GM23248 (cell line): ENCODE measurements at places on chromosomes 1 and 21. TPM values are rescaled to one million over a fixed set of nuclear protein-coding genes. Genes with fewer than 3 reads are reported as not detected.

DNA sequence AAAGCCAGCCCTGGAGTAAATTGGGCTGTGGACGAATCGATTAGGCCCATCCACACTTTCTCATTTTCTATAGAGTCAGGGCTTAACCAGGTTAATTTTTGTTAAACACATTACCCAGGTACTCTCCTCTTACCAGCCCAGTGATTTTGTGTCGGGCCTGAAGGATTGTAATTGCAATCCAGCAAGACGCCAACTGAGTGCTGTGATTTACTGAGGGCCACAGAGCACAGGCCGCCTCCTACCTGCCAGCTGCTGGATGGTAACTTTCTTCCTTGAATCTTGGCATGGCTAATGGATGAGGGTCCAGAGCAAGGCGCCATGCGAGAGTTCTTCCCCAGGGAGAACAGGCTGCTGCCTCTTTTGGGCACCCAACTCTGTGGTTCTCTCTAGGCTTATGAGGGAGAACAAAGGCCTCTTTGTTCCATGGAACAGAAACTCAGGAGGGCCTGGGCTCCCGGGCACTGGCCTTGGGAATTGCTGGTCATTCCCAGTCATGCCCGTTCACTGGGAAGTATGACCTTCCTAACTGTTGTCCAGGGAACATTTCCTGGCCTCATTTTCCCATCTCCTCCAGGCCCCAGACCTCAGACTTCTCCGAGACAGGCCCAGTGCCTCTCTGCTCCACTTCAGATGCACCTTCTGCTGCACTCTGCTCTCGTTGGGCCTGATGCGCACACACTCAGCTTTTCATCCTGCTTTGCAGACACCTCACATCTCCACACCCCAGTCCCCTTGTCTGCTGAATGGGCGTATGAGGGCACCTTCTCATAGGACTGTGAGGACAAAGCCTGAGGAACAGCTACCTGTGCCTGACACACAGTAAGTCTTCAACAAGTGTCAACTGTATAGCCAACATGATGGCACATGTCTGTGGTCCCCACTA is 57.3 kb downstream of the SYF2 start:
- H3K36me3 ChIP-seq: no peaks in the 10 kb centered on the region
- no peaks in the 10 kb centered on the region for H3K27me3 ChIP-seq
- no peaks in the 10 kb centered on the region for H3K4me1 ChIP-seq
- no peak overlapping the region for H3K27ac ChIP-seq

GRCh38 chr1:117821382-117821755 is 108.1 kb downstream of the GDAP2 start:
- H3K4me1 ChIP-seq: peaks cover 38% of the 10 kb centered on the region
- H3K36me3 ChIP-seq: no peaks in the 10 kb centered on the region
- no peak overlapping the region for H3K4me3 ChIP-seq
- no peak for DNase-seq

DNA sequence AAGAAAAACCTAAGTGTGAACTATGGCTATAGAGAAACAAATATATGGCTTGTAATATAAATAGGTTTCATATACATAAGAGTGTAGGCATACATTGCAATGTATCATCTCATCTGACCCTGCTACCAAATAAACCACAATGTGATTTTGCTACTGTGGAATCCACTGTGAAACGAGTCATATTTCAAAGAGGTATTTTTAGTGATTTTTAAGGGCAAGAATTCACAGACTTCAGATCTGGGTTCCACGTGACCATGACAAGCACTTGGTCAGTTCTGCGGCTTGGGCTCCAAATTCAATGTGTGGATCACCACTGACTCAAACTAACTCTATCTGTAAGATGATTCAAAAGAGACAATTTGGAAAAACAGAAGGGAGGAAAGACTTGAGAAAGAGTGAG is 147.0 kb upstream of the ERG start:
- peaks cover 22% of the 10 kb centered on the region for H3K4me1 ChIP-seq
- peak overlapping the region; percentile 82 for H3K27ac ChIP-seq

- peak overlapping the region; percentile 74 for H3K4me3 ChIP-seq
- H3K36me3 ChIP-seq: no peaks in the 10 kb centered on the region
- H3K4me1 ChIP-seq: peaks cover 76% of the 10 kb centered on the region
- DNase-seq: peak; percentile 45
Measured at GRCh38 chr1:153543736-153544135, 1.9 kb downstream of the S100A4 start.

- peaks cover 9% of the 10 kb centered on the region for H3K4me1 ChIP-seq
- DNase-seq: peak; percentile 53
- no peak overlapping the region for H3K27ac ChIP-seq
- H3K36me3 ChIP-seq: no peaks in the 10 kb centered on the region
- no peak overlapping the region for H3K4me3 ChIP-seq
- no peaks in the 10 kb centered on the region for H3K27me3 ChIP-seq
Measured at GRCh38 chr1:48761411-48761810, 15.3 kb downstream of the BEND5 start.

GRCh38 chr21:43370888-43371570 is 55.9 kb downstream of the SIK1 start:
- peaks cover 14% of the 10 kb centered on the region for H3K4me1 ChIP-seq
- no peak for DNase-seq
- no peaks in the 10 kb centered on the region for H3K27me3 ChIP-seq
- H3K27ac ChIP-seq: no peak overlapping the region
- no peaks in the 10 kb centered on the region for H3K36me3 ChIP-seq

DNA sequence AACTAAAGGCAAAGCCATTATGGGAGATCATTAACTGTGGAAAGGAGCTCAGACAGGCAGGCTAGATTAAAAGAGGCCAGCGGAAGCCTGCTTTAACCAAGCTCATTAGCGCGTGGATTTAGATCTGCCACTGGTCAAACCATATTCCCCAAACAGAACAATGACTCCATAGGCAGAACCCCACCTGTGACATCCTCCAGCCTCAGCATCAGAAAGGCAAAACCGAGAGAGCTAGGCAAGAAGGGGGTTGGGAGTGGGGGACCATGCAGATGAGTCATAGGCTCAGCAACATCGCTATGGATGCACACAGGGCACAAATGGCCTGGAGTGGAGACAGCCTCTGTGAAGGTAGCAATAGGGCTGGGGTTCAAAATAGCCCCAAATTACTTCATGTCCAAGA is 20.6 kb downstream of the MKNK1 start:
- H3K27ac ChIP-seq: no peak overlapping the region
- no peak for DNase-seq
- no peaks in the 10 kb centered on the region for H3K27me3 ChIP-seq
- no peak overlapping the region for H3K4me3 ChIP-seq

DNA sequence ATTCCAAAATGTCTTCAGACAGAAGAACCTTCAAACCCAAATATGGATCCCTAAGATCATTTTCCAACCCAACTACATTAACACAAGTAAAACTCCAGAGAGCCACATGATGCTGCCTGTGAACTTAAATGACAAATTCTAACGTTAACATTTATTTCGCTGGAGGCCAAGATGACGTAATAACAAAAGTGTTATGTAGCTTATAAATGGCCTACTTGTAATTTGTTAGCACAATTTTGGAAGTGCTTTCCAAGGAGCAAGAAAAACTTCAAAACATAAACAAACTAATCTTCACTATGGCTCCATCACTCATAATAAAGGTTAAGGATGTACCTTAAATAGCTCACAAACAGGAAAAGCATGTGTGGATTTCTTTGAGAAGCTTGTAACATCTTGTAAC is 126.7 kb downstream of the HLCS start:
- H3K4me1 ChIP-seq: no peaks in the 10 kb centered on the region
- H3K27ac ChIP-seq: no peak overlapping the region
- H3K4me3 ChIP-seq: no peak overlapping the region
- H3K36me3 ChIP-seq: no peaks in the 10 kb centered on the region
- DNase-seq: no peak

GRCh38 chr21:46424039-46424591 is 34.6 kb upstream of the DIP2A start:
- peaks cover 6% of the 10 kb centered on the region; the same call in 1 of the 2 replicates for H3K36me3 ChIP-seq
- H3K4me3 ChIP-seq: no peak overlapping the region
- DNase-seq: no peak
- H3K4me1 ChIP-seq: no peaks in the 10 kb centered on the region
- no peak overlapping the region for H3K27ac ChIP-seq

DNA sequence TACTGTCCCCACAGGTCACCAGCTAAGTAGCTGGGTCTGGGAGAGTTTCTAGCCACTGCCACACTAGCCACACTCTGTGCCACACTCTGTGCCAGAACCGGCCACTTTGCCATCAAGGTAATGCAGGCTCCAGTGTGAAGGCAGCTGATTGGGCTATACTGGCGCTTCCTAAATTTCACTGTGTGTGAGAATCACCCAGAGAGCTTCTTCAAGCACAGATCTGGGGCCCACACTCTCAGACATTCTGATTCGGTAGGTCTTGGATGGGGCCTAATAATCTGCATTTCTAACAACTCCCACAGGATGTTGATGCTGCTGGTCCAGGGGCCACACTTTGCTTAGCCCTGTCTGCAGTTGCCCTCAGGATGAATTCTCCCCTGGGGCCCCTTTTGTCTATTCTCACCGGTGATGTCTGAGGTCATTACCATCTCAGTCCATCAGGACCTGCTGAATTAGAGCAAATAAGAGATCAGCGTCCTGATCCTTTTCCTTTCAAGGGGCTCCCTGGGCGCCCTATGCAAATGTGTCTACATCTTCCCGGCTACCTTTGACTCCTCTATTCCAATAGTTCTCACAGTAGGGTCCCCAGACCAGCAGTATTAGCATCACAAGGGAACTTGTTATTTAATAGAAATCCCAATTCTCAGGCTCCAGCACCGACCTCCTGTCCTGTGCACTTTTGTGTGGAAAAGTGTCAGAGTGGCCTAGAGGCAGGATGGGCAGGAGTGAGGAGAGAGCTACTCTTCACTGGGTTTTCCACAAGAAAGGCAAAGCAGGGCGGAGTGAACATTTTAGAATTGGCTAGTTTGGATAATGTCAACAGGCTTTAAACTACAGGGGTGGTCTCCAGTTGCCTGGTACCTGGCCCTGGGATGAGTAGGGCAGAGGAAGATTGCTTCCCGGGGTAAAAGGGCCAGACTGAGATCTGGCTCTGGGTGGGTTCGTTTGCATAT is 24.7 kb upstream of the LRRN2 start:
- H3K36me3 ChIP-seq: no peaks in the 10 kb centered on the region
- no peak for DNase-seq
- no peaks in the 10 kb centered on the region for H3K4me1 ChIP-seq
- no peak overlapping the region for H3K27ac ChIP-seq
- no peak overlapping the region for H3K4me3 ChIP-seq

GRCh38 chr1:220294846-220295301 is 22.6 kb upstream of the RAB3GAP2 start:
- H3K27me3 ChIP-seq: no peaks in the 10 kb centered on the region
- peak overlapping the region; percentile 29; the same call in 1 of the 2 replicates for H3K4me3 ChIP-seq
- H3K27ac ChIP-seq: peak overlapping the region; percentile 33

GRCh38 chr1:17729909-17730308 is 25.2 kb upstream of the ACTL8 start:
- no peak for DNase-seq
- H3K36me3 ChIP-seq: no peaks in the 10 kb centered on the region
- H3K4me1 ChIP-seq: peaks cover 6% of the 10 kb centered on the region; the same call in 1 of the 2 replicates
- H3K27me3 ChIP-seq: no peaks in the 10 kb centered on the region

- H3K36me3 ChIP-seq: no peaks in the 10 kb centered on the region
- DNase-seq: no peak
- no peak overlapping the region for H3K4me3 ChIP-seq
Measured at GRCh38 chr1:167460836-167461235, 57.5 kb downstream of the CD247 start.

- no peak overlapping the region for H3K27ac ChIP-seq
- 0 out of 2 replicates have a peak, but pooled peaks cover 10% of the 10 kb centered on the region for H3K27me3 ChIP-seq
- H3K36me3 ChIP-seq: no peaks in the 10 kb centered on the region
- H3K4me3 ChIP-seq: no peak overlapping the region
- no peaks in the 10 kb centered on the region for H3K4me1 ChIP-seq
Measured at GRCh38 chr1:89464008-89464407, 60.6 kb upstream of the LRRC8B start.

DNA sequence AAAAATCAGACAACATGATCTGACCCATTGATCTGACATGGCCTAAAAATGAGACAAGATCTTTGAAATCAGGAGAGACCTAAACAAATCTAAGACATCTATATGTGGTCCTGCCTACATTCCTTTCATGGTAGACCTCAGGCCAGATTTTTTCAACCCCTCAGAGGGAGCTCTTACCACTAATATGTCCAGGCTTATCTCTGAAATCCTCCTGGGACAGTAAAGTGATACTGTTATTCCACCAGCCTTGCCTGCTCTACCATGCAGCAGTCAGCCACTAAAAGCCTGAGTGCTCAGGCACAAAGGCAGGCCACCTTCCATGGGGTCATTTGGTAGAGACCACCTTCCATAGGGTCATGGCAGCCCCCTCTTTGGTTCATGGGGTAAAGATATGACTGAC is 126.9 kb downstream of the TBX15 start:
- H3K4me3 ChIP-seq: no peak overlapping the region
- H3K27me3 ChIP-seq: no peaks in the 10 kb centered on the region
- DNase-seq: no peak
- no peaks in the 10 kb centered on the region for H3K36me3 ChIP-seq
- H3K4me1 ChIP-seq: no peaks in the 10 kb centered on the region

DNA sequence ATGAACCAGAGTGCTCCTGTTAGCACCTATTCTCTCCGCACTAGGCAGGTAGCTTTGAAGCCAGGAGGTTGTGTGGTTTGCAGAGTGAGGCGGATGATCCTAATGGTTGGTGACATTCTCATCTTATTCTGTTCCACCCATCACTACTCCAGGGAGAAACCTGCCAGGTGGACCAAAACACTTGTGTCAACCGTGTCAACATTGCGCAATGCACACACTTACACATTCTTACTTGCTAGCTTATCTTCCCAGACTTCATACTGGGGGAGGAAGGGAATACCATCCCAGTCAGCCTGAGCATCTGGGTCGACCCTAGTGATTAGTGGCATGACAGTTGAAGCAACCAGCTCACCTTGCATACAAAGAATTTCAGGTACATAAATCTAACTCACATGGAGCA is 236.9 kb downstream of the RPS6KC1 start:
- no peak overlapping the region for H3K27ac ChIP-seq
- no peak overlapping the region for H3K4me3 ChIP-seq
- H3K36me3 ChIP-seq: no peaks in the 10 kb centered on the region
- peaks cover 9% of the 10 kb centered on the region for H3K4me1 ChIP-seq
- no peak for DNase-seq

DNA sequence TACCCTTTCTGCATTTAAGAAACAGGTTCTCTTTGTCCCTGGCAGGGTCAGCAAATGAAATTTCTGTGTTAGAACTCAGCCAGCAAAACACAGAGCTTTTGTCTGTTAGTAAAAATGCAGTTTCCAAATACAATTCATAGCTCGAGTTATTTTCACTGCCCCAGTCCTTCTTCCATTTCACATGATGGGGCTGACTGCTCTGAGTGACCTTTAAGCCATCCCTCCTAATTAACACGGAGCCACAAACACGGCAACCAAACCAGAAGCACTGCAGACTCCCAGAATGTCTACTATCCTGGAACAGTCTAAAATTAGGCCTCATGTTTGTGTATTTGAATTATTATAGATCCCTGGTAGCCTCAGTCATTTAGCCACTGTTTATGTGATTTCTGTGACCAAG is 99.1 kb upstream of the RGS4 start:
- DNase-seq: no peak
- H3K4me3 ChIP-seq: no peak overlapping the region
- peaks cover 38% of the 10 kb centered on the region for H3K4me1 ChIP-seq
- no peak overlapping the region for H3K27ac ChIP-seq
- no peaks in the 10 kb centered on the region for H3K27me3 ChIP-seq

- no peaks in the 10 kb centered on the region for H3K36me3 ChIP-seq
- H3K4me3 ChIP-seq: no peak overlapping the region
Measured at GRCh38 chr1:209030454-209031167, 552.9 kb upstream of the CAMK1G start.

The COL16A1 gene
- total RNA-seq: 234 and 247 TPM in 2 replicates

The GPR37L1 gene
- not detected in 2 replicates for total RNA-seq

The MCM3AP gene
- total RNA-seq: 56.1 and 64.1 TPM in 2 replicates

The OLIG1 gene
- not detected in 2 replicates for total RNA-seq

The SPRR1A gene
- total RNA-seq: not detected in 2 replicates

The PDE4B gene
- 36.2 and 36.7 TPM in 2 replicates for total RNA-seq

The WNT9A gene
- 2.1 TPM in 2 replicates for total RNA-seq

The GPR25 gene
- not detected in 2 replicates for total RNA-seq

The PERM1 gene
- not detected in 2 replicates for total RNA-seq

The UBASH3A gene
- total RNA-seq: not detected in 2 replicates

The KANK4 gene
- 0.25 and 0.32 TPM in 2 replicates for total RNA-seq
